Osteoblast (primary cell): ENCODE measurements at places on chromosomes 4 and X. TPM values are rescaled to one million over a fixed set of nuclear protein-coding genes. Genes with fewer than 3 reads are reported as not detected.

- DNase-seq, result no peak
Observed at GRCh38 chr4:121838136-121838535, 14.5 kb upstream of the CCNA2 start.

Gene UGT2B17
- not detected in 2 replicates for total RNA-seq

DNA sequence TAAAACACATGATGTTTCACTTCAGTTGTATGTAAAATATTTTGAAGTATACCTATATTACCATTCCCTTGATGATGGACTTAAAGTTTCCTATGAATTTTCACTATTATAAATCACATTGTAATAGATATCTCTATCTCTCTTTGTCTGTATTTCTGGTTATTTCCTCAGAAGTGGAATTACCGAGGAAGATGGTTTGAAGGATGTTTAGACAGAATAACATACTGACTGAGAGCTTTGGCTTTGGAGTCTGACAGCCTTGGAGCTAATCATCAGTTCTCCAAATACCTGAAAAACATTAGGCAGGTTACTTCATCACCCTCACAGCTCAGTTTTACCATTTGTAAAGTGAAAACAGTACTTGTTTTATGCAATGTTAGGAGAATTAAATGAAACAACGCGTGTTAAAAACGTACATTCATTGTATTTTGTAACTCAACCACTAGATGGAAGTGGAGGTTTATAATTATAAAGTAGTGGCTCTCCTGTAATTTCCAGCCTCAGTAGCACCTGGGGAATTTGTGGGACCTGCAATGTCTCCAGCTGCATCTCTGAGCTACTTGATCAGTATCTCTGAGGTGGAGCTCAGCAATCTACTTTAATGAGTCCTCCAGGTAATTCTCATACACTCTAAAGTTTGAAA is 14.3 kb downstream of the JCHAIN start:
- DNase-seq, result no peak

- no peak for DNase-seq
Observed at GRCh38 chr4:7678318-7678852, 243.7 kb upstream of the PSAPL1 start.

DNA sequence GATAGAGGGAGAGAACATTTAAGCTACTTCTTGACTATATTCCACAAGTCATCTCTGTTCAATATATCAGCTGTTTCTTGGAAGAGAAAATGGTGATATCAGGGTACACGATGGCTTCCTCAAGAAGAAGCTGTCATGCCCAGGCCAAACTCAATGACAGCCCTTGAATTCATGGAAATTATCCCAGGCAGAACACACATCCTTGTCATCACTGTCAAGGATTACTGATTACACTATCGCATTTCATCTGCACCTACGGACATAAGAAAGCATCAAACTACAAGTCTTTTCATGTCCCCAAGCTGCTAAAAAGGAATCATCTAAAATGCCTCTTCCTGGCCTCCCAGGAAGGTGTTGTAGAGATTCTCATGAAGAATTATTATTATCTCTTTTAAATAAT is 165.2 kb upstream of the SLC7A11 start:
- DNase-seq, result no peak

DNA sequence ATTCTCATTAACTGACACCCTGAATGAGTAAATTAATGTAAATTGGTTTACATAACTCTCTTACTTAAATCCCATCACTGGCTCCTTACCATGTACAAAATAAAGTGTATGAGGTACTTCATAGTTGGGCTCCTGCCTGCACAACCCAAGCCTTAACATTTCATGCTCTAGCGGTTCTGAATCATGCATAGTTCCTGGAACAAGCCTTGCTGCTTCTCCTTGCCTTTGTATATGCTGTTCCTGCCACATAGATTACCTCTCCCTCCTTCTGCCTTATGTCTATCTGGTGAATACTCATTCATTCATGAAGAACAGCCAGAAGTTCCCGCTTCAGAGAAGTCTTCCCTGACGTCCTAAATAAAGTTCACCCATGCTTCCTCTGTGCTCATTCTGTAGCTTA is 594.7 kb downstream of the SMARCA1 start:
- DNase-seq, result no peak

DNA sequence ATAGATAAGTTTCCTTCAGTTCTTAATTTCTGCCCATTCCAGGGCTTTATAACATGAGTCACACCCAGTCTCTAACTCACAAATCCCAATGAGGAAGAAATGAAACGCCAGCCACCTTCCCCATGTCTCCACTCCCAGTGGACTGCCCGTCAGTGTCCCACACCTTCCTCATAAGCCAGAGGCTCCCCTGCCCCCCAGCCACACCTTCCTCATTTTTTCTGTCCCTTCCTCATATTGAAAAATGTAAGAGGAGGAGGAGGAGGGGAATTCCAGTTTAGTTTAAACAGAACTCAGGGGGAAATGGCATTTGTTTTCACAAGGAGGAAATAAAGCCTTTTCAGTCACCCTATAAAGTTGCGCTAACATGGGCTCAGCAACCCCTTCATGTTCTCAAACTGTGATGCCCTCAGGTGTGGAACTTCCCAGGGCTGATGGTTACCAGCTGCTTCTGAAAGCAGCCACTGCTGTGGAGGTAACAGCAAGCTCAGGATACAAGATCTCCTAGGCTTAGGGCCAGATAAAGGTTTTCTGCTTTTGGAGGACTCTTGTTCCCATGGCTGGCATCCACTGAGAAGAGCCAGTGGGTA is 97.8 kb downstream of the PARM1 start:
- no peak for DNase-seq

- peak; percentile 80 for DNase-seq
Observed at GRCh38 chr4:114180481-114180880, 201.0 kb upstream of the ARSJ start.

Gene RS1
- not detected in 2 replicates for total RNA-seq

DNA sequence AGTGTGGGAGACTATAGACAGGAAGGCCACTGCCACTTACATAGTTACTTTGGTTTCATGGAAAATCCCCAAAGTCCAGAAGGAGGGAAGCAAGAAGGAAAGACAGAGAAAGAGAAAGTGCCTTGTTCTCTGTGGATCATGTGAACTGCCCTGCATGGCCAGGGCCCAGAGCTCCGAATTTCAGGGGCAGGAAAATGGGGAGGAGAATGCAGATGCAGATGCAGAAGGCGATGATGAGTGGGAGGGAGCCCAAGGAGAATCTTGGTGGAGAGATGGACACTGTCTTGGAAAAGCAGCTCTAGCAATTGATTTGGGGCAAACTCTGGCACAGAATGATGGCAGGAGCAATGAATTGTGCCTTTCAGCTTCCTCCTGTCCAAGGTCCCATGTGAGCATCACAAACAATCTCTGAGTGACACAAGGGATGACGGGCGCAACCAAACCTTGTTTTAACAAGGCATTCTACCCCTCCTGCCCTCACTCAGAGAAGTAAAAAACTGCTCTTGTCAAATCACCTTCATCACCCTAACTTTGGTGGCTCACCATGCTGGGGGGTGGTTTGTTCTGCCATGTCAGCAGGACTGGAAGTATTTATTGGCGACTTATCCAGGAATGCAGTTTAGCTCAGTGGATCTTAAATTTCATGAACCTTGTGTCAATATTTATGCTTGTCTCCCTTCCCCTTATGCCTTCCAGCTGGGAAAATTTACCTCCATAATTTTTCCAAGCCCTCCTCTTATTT is 53.5 kb downstream of the TSC22D3 start:
- no peak for DNase-seq

Gene ADH7
- total RNA-seq, result not detected in 2 replicates

DNA sequence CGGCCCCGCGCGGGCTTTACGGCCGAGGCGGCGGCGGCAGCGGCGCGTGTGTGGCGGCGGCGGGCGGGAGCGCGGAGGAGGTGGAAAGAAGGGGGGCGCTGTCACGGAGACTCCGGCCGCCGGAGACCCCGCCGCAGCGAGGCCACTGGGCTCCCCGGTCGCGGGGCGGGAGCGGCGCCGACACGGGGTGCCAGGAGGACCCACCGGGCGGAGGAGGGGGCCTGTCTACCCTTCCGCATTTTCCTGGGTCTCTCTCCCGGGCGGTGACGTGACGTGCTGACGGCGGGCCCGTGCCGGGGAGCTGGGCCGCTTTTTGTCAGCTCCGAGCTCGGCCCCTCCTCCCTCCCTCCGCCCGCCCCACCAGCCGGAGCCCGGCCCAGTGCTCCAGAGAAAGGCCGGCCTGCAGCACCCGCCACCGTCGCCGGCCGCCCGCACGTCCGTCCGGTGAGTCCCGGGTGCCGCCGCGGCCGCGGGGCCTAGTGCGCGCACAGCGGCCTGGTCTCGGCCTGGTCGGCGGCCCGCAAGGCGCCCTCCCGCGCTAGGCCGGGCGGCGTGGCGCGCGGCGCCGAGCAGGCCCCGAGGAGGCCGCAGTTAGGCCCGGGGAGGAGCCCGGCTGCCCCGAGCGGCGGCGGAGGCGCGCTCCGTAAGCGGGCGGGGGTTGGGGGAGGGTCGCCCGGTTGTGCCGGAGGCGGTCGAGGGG is at the start of gene ZFX:
Gene ZFX (plus strand): TSS at position 379 of the 700 bp plus-strand sequence. CDS start 23,014 bp downstream, outside the sequence.
- peak; percentile 87 for DNase-seq

DNA sequence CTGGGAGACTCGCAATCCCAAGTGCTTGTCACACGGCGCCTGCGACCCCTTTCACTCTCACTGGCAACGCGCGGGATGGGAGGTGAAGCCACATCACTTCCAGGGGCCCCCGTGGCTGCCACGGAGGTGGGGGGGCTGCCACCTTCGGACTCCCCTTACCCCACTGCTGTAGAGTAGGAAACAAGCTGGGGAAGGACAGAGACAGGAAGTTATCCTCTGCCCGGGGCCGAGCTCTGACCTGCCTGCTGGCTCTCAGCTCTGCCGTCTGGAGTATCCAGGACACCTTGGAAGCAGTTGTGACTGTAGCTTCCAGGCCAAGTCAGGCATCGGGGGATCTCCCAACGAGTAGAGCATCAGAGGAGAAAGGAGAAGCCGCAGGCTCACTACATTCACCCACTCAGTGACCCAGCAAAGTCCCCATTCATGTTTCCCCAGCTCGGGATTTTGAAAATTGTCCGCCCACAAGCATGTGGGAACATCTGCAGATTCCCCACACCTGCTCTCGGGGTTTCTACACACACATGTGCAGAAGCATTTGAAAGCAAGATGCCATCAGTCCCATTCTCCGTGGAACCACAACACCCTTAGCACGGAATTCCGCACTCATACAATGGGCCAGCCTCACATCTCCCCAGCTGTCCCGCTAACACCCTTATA is 10.8 kb downstream of the PDZD4 start:
- peak; percentile 76 for DNase-seq

GRCh38 chrX:154739952-154740465 is 10.9 kb downstream of the GAB3 start:
- DNase-seq, result no peak

GRCh38 chr4:111074523-111075114 is 451.7 kb upstream of the PITX2 start:
- no peak for DNase-seq

GRCh38 chr4:178738026-178738425 is 1295.8 kb upstream of the AGA start:
- DNase-seq, result no peak

DNA sequence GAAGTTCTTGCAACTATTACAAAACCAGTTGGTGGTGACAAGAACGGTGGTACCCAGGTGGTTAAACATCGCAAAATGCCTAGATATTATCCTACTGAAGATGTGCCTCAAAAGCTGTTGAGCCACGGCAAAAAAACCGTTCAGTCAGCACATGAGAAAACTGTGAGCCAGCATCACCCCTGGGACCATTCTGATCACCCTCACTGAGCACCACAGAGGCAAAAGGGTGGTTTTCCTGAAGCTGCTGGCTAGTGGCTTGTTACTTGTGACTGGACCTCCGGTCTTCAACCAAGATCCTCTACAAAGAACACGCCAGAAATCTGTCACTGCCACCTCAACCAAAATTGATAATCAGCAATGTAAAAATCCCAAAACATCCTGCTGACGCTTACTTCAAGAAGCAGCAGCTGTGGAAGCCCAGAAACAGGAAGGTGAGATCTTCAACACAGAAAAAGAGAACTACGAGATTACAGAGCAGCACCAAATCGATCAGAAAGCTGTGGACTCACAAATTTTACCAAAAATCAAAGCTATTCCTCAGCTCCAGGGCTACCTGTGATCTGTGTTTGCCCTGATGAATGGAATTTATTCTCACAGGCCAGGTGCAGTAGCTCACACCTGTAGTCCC is 21.4 kb upstream of the SLC10A6 start:
- no peak for DNase-seq

Gene VSIG1
- total RNA-seq, result not detected in 2 replicates

DNA sequence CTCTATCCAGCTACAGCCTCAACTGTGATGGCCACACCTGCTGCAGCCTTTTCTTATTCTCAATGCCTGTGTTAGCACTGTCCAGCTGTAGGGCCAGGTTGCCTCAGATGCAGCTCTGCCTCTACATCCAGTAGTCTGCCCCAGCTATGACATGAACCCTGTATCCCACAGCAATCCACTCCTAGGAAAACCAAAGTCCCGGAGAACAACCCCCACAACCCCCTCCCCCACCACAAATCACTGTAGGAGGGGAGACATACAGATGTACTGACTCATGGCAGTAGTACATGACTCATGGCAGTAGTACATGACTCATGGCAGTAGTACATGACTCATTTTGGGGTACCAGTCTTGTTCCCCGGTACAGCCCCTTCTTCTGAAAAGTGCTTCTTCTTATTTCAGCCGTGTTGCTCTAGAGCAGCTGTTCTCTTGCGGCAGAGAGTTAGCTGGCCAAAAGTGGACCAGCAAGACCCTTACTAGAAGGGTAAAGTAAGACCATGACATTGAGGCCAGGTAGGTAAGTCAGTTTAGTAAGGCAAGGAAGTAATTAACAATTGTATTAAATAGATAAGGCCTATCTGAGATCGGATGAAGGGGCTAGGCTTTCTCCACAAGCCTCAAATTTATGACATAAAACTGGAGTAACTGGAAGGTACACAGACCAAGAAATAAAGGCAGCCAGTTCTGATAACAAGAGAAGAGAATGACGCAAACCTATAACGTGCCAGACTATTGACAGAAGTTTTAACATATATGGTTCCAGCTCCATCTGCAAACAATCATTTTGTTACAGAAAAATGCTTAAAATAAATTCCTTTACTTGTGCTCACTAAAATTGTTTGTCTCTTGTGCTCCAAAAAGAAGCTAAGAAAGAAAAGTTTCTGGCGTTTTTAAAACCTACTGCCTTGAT is 221.4 kb downstream of the TACR3 start:
- peak; percentile 43 for DNase-seq

DNA sequence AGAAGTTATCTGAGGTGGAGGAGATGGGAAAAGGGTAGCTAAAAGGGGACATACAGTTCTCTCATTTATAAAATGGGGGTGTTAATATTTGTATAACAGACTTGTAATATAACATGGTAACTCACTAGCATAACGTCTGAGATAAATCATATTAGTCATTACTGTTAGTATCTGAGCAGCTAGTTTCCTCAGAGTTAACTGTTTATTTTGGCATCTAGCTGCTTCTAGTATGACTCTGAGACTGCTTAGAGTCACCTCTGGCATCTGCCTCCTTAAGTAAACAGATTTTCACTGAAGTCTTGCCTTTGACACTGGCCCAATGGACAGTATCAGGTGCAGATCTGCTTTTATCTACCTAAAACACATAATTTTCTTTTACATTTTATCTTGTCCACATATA is 58.1 kb downstream of the SLC30A9 start:
- DNase-seq, result peak; percentile 60
